ENCODE measurements at places on chromosomes 3 and 15. TPM values are rescaled to one million over a fixed set of nuclear protein-coding genes. Genes with fewer than 3 reads are reported as not detected.

DNA sequence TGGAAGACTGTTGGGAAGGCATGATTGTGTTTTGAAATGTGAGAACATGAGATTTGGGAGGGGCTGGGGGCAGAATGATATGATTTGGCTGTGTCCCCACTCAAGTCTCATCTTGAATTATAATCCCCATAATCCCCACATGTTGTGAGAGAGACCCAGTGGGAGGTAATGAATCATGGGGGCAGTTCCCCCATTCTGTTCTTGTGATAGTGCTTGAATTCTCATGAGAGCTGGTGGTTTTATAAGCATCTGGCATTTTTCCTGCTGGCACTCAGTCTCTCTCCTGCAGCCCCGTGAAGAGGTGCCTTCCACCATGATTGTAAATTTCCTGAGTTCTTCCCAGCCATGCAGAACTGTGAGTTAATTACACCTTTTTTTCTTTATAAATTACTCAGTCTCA is 430.5 kb downstream of the OTOL1 start:
- no peak for DNase-seq

DNA sequence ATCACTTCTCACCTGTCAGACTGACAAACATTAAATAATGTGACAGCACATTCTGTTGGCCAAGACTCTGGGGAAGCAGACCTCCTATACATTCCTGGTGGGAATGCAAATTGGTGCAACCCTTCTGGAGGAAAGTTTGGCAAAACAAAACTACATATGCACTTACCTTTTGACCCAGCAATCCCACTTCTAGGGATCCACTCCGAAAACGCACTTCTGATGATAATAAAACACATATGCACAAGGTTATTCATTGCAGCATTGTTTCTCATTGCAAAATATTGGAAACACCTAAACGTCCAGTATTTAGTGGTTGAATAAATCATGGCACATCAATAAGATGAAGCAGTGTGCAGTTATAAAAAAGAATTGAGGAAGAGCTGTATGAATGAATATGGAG is 145.5 kb upstream of the ABHD17C start:
- no peak for DNase-seq

GRCh38 chr3:50450209-50450921 is 53.1 kb downstream of the CACNA2D2 start:
- DNase-seq = peak; percentile 45

GRCh38 chr15:76011627-76012551 is at the start of gene NRG4:
TSS of gene NRG4 (minus strand) at chr15:76012424. CDS start at chr15:76011230, 1,194 bp downstream.
- DNase-seq = no peak

DNA sequence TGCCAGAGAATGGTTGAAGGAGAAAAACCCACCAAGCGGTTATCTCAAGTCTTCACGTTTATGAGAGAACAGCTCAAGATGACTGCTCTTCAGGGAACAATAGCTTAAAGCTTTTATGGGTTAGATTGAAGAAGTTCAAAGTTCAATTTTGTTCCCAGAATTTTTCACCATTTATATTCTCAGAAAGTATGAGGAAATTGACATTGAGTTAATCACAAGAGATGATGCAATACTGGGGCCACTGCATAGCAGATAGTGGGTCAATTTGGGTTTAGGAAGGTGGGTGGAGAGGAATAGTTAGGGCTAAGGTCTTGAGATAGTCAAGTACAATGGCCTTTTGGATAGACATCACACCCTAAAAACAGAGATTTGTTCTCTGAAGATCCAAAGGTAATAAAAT is 539.3 kb downstream of the SQOR start:
- DNase-seq = peak; percentile 8

GRCh38 chr3:140347151-140347550 is 330.7 kb upstream of the TRIM42 start:
- DNase-seq = no peak

DNA sequence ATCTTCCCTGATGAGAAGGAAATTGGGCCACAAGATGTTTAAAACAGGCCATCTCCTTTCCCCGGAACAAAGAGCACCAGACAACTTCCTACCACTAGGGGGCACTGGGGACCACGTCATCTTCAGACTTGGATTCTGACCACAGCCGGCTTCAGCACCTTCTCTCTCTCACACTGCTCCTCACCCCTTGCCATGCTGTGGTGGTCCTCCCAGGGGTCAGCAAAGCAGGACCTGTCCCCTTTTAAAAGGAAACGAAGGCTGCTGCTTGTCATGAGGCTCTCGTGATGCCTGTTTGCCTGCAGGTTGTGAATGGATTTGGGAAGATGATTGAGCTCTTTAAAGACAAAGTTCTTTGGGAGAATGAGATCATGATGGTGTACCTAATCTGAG is 16.2 kb downstream of the RFT1 start:
- DNase-seq = peak; percentile 89

- DNase-seq = no peak
These were observed 769.1 kb downstream of the NTRK3 start for GRCh38 chr15:87487484-87487883.

GRCh38 chr15:76172782-76173181 is 113.0 kb downstream of the TMEM266 start:
- no peak for DNase-seq

- DNase-seq = peak; percentile 53
These were observed 829 bp downstream of the RNF7 start for GRCh38 chr3:141738891-141739363.

GRCh38 chr3:197952440-197952839 is 2.5 kb downstream of the RPL35A start:
- no peak for DNase-seq

DNA sequence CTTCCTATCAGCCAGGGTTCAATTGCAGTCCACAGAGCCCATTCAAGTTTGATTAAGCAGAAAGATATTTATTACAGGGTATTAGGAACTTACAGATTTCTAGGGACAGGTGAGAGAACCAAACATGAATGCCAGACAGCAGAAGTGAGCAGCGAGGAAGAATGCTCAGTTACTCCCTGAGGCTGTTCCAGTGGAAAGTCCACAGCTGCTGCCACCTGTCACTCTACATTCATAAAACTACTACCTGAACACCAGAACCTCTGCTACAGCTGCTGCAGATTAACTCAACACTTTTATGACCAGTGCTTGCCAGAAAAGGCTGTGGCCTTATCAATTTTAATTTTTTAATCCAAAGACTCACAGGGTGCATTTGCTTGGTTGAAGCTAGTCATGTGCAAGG is 325.4 kb upstream of the ONECUT1 start:
- peak; percentile 16 for DNase-seq

DNA sequence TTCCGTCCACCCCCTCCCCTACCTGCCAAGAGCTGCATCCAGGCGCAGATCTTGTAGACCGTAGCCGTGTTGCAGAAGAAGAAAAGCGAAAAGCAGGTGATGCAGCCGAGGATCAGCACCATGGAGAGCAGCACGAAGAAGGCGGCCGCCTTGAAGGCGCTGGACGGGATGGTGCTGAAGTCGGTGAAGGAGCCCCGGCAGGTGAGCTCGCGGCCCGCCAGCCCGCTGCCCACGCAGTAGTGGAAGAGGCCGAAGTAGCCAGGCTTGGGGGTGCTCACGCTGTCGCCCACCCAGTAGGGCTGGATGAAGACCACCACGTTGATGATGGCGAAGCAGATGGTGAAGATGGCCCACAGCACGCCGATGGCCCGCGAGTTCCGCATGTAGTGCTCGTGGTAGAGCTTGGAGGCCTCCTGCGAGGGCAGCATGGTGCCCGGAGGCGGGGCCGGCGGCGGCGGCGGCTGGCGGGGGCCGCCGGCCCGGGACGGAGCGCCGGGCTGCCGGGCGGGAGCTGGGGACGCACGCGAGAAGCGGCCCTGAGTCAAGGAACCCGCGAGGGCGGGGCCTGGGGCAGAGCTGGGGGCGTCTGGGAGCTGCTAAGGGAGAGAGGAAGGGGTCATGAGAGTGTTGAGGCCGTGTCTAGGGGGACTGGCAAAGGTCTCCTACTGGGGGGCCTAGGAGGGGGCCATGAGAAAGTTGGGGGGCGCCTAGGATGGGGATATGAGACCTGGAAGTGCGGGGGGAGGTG is 1.2 kb downstream of the LHFPL4 start:
- peak; percentile 81 for DNase-seq

- no peak for DNase-seq
These were observed 18.5 kb downstream of the RYK start for GRCh38 chr3:134232151-134232550.

- no peak for DNase-seq
These were observed 646 bp upstream of the SLC35G2 start for GRCh38 chr3:136818191-136818768.

DNA sequence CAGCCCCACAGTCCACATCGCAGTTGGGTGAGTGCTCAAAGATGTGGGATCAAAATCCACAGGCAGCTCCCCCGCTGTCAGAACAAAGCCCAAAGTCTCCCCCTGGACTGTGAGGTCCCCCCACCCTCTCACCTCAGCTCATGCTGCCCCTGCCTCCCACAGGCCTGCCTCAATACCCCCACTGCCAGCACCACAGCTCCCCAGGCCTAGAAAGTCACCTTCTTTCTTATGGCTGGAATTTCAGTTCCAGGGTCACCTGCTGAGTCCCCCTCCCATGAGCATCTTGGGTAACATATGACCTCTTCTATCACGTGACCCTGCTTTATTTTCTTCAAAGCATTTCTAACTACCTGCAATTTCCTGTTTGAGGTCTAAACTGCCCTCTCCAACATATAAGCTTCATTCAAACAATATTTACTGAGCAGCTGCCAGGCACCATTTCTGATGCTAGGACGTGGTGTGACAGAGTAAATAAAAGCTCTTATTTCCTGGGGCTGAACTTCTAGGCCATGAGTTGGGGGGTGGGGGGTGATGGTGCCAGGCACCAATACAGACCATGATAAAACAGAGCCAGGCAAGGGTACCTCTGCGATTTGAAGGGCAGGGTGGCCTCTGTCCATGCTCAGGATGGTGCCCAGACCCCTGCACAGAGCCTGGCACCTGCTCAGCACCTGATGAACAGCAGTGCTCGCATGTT is 2.4 kb upstream of the TMEM89 start:
- no peak for DNase-seq

DNA sequence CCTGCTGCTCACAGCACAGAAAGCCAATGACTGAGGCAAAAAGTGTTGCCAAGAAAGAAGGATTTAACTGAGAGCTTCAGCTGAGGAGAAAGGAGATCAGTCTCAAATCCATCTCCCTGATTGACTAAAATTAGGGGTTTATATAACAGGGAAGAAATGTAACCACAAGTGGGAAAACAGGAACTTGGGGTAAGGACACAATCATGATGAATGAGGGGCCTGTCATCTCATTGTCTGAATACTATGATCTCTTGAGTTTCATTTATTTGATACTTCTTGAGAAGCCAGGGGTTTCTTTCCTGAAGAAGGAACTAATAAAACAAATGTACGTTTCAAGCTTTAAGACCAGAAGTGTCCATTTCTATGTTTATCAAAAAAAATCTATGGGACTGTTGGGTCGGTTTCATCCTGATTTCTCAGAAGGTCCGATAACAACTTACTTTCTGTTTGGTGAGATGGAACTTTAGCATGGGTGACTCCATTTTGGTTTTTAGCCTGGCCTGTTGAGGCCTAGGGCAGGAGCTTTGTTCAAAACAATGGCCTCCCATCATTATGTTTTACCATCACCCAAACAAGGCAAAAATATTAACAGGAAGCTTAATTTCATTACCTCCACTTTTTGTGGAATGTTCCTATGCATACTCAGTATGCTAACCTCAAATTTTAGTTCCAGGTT is 76.6 kb upstream of the PIAS1 start:
- DNase-seq = no peak

DNA sequence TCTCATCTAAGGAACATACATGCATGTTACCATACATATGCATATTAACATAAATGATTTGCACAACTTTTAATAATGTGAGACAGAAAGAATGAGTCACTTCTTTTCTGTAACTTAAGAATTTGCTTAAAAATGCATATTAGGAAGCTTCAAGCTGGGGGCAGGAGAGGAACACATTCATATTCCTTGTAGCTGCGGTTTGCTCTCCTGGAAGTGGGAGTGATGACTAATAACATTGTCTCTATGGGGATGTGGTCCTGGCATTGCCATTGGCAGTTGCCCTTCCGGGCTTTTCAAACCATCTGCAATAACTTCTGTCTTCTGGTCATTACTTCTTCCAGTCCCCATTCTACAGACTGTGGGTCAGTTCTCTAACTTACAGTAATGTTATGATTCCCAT is 15.6 kb downstream of the CHST2 start:
- DNase-seq = peak; percentile 26

The ITPKA gene
- total RNA-seq = 18.5 TPM

The TMEM158 gene
- 3.3 TPM for total RNA-seq

The EOMES gene
- not detected for total RNA-seq

The GOLGA8K gene
- not detected for total RNA-seq

The ASB14 gene
- not detected for total RNA-seq

The PAK6 gene
- total RNA-seq = 6.1 TPM

The BCL2A1 gene
- 7.8 TPM for total RNA-seq

The FAM107A gene
- 0.93 TPM for total RNA-seq

The IDH3A gene
- total RNA-seq = 81.0 TPM
